ENCODE measurements at places on chromosomes 3 and 15. TPM values are rescaled to one million over a fixed set of nuclear protein-coding genes. Genes with fewer than 3 reads are reported as not detected.
A peak's percentile ranks its signal among the peaks of the same experiment; 100 is the strongest.

DNA sequence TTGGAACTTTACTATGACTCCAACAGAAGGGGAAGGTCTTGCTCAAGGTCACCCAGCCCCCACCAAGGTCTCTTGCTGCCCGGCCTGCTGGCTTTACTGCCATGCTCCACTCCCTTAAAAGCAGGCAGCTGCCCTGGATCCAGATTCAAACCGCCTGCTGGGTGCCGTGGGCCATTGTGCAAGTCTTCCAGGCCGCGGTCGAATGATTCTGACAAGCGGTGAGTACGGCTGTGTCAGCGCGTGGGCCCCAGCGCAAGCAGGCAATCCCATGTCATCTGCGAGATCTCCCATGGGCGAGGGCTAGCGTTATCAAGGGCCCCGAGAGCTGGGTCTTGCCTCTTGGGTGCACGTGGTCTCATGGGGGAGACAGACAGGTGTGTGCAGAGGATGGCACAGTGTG lies 37.6 kb downstream of the CORO2B start:
- DNase-seq = no peak

DNA sequence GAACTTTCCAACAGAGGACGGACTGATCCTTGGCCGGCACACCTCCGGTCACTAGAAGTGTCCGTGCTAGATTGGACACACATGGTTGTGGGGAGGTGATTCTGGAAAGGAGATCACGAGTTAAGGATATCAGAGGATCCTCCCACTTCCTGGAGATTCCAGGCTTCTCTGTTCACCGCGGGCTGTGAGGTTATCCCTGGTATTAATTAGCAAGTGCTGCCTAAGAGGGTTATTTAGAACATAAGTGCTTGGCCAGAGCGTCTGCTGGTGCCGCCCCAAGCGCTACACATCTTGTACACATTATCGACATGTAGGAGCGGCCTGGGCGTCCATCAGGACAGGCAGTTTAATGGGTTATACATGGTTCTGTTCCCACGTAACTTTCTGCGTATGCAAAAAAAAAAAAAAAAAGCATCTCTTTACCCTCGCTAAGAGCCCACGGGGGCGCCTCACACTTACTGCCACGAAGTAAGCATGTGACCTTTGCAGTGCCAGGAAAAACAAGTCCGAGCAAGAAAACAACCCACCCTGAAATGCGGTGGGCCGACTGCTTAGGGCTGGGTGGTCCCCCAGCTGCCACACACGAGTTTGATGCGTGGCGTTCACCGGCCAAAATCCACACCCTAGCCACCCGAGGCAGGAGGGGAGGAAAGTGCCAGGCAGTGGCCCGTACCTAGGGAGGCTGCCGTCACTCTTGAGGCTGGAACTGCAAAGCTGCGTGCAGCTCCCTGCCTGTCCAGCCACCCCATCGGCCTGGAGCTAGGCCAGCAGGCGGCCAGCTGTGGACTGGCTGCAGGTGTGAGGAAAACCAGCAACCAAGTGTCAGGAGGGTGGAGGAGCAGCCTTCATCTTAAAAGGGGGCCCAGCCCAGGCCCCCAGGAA lies 78.0 kb downstream of the CPN2 start:
- DNase-seq = peak; percentile 10

The PLSCR2 gene
- total RNA-seq = not detected

DNA sequence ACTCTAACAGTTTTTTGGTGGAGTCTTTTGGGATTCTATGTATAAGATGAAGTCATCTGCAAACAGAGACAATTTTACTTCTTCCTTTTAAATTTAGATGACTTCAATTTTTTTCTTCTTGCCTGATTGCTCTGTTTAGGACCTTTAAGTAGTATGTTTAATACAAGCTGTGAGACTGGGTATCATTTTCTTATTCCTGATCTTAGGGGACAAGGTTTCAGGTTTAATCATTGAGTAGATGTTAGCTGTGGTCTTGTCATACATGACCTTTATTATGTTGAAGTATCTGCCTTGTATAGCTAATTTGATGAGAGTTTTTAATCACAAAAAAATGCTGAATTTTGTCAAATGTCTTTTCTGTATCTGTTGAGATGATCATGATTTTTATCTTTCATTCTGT lies 20.6 kb downstream of the GRM2 start:
- no peak for DNase-seq

- no peak for DNase-seq
Measured at GRCh38 chr15:61034678-61035291, 194.3 kb downstream of the RORA start.

DNA sequence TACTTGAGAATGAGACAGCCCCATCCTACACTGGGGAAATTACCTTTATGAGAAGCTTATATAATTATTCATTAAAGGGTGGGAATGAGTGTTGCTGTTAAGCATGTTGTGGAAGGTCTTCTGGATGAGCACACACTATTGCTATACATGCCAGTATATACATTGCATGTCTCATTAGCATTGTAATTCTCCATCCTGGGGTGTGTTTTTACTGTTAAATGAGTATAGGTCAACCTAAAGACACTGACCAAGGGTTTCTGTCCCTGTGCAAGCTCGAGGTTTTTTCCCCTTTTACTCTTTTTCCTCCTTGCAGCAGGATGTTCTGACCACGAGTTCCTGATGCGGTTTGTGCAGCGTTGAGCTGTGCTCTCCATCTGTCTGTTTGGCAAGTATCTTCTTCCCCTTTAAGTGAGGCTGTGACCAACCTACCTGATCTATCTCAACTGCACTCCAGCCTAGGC lies 7.2 kb upstream of the IVD start:
- no peak for DNase-seq

The SOX14 gene
- total RNA-seq = not detected

The NRROS gene
- total RNA-seq = 4.3 TPM

The PTX3 gene
- total RNA-seq = 158 TPM

The KAT2B gene
- total RNA-seq = 30.6 TPM

DNA sequence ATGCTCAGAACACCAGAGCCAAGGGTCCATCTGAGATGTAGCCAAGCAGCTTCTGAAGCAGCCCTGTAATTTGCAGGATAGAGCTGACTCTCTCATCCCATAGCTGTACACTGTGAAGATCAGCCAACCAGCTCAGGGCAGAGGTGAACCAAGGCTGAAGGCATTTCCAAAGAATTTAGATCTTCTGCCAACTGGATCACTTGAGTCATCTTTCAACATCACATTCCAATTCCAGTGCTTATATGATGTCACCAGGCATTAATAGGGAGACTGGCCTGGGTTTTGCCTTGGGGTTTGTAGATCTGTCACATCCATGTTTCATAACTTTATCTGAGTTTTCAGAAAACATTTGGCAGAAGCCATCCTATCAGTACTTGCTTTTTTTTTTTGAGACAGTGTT lies 98.2 kb downstream of the NR2F2 start:
- DNase-seq = no peak

The GPR87 gene
- not detected for total RNA-seq

The NME9 gene
- total RNA-seq = not detected

DNA sequence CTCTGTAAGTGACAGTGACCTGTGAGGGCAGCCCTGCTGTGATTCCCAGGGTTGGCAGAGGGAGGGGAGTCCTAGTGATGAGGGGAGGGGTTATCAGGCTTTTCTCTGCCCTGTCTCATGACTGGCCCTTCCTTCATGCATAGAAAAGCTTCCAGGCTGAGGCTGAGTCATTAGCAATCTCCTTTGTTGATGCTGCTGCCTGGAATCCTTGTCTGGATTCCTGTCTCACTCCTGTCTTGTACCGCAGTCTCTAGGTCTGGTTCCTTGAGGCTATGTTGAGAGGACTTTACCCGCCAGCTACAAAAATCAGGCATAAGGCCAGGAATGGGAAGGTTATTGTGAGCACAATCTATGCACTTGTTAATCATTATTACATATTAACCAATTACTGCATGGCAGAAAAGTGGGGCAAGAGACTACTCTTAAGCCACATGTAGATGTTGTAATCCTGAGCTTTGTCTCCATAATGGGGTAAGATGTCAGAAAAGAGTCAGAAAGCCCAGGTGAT lies 7.2 kb downstream of the KLHL6 start:
- DNase-seq = no peak

- no peak for DNase-seq
Measured at GRCh38 chr3:178850450-178851190, 221.0 kb downstream of the ZMAT3 start.

DNA sequence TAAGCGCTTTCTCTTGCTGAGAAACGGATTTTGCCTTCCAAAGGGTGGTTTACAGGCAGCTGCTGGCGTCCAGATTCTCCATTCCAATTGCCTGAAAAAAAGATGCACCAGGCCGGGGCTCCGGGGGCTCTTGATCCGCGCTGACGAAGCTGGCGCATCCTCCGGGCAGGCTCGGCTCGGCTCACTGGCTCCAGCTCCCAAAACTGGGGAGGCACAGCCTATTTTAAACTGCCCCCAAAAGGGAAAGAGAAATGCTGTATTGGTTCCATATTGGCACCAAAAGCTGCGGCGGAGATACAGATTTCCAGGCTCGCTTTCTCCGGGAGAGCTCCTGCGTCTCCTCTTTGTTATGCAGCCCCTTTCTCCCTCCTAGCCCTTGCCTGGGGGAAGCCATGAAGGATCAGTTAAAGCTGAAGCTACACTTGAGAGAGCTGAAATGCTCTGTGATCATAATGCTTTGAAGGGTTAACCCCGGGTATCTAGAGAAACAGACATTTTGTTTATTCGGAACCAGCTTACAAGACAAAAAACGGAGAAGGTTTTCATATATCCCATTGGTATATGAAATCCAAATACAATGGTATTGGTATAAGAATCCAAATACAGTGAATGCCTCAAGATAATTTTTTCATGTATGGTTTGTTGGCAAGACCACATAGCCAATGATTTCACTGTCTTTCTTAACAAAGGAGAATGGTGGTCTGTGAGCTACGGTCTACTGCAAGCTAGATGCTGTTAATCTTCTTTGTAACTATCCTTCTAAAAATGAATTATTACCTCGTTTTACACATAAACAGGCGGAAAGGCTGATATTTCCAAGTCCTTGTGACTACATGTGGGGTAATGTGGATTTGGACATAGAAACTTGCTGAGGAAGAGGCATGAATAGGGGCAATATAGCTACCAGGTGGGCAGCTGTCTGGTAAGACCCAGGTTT lies 693 bp downstream of the CD200 start:
- DNase-seq = no peak

The PARP14 gene
- total RNA-seq = 41.9 TPM
